ENCODE measurements at places on chromosomes 3 and 15.

DNA sequence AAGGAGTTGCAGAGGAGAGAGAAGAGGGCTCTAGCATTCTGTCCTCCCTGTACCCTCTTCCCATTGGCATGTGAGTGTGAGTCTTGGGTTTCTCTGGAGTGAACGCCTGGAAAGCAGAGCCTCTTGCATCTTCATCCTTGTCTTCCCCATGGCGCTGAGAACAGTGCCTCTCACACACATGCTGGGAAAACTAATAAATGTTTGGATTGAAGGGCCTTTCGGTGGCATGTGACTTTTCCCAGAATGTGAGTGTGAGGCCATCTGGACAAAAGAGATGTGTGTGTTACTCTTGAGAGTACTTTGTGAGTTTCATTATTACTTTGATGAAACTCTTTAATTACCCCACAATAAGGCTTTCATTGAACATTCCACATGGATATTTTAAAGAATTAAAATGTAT, 122.3 kb downstream of the MITF start:
- no peak for DNase-seq

- DNase-seq = peak; percentile 32
Measured at GRCh38 chr15:74835312-74835823, 7.6 kb downstream of the ULK3 start.

- no peak for DNase-seq
Measured at GRCh38 chr3:184953401-184953800, 141.4 kb downstream of the VPS8 start.

DNA sequence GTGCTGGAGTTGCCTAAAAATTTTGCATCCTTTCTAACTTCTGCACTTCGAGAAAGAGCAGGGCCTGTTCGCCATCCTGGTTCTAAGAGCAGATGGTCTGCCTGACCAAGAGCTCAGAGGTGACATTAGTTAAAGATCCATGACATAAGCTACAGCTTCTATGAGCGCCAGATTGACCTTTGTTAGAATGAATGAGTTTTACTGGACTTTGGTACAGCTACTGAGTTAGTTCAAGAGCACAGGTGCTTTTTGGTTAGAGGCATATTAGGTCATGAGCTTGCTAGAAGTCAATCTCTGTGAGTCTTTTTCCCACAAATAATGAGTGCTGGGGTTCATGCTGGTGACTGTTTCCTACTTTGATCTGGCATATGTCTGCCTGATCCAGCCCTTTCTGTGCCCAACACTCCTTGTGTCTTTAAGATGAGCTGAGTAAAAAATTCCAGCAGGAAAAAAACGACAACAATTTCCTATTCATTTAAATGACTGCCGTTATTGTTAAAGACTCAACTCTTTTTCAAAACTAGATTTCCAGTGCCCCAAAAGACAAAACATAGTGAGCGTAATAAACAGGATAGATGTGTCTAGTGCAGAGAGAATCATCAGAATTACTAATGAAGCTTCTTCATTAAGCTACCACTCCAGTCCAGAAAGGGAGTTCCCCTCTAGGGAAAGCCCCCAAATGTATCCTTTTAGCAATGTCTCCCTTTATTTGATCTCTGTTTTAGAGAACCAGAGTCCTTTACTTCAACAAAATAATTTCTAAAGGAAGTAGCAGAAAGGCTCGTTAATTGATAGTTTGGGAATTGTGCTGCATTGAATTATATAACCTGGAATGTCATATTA, 152.9 kb downstream of the SLCO3A1 start:
- no peak for DNase-seq

GRCh38 chr3:51338632-51339031, 46.5 kb upstream of the MANF start:
- DNase-seq = no peak

Data from immature natural killer cell (primary cell).